ENCODE measurements at places on chromosomes 7 and 10.

GRCh38 chr10:26507441-26507840 is 69.3 kb downstream of the APBB1IP start:
- peaks cover 8% of the 10 kb centered on the region for H3K27me3 ChIP-seq
- no peak overlapping the region for H3K4me3 ChIP-seq
- H3K36me3 ChIP-seq, result no peaks in the 10 kb centered on the region
- no peaks in the 10 kb centered on the region for H3K4me1 ChIP-seq

DNA sequence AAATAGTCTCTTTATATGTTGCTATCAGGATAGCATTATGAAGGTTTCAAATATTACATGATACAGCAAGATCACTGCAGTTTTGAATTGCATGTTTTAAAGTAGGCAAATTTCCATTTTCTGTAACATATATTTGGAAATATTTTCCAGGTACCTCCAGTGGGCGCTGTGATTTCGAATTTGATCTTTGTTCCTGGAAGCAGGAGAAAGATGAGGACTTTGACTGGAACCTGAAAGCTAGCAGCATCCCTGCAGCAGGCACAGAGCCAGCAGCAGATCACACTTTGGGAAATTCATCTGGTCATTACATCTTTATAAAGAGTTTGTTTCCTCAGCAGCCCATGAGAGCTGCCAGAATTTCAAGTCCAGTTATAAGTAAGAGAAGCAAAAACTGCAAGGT is 299.0 kb downstream of the MALRD1 start:
- peak; percentile 10 for DNase-seq
- peaks cover 15% of the 10 kb centered on the region for H3K27me3 ChIP-seq
- no peak overlapping the region for H3K4me3 ChIP-seq
- H3K4me1 ChIP-seq, result no peaks in the 10 kb centered on the region

- peaks cover 24% of the 10 kb centered on the region for H3K4me1 ChIP-seq
- H3K27me3 ChIP-seq, result peaks cover 84% of the 10 kb centered on the region
- H3K27ac ChIP-seq, result no peak within 1 kb of the TSS
- H3K4me3 ChIP-seq, result peak within 1 kb of the TSS; percentile 80
- no peaks in the 10 kb centered on the region for H3K36me3 ChIP-seq
Observed at GRCh38 chr7:29806208-29806994, at the start of gene WIPF3. Gene WIPF3, plus strand, starts transcription at chr7:29806508. Its CDS starts 28,217 bp downstream, at chr7:29834725.

GRCh38 chr7:15560968-15561367 is 847 bp downstream of the AGMO start:
- H3K4me1 ChIP-seq, result peaks cover 36% of the 10 kb centered on the region
- H3K4me3 ChIP-seq, result no peak overlapping the region
- H3K27me3 ChIP-seq, result no peaks in the 10 kb centered on the region
- no peaks in the 10 kb centered on the region for H3K36me3 ChIP-seq
- DNase-seq, result no peak
- no peak overlapping the region for H3K27ac ChIP-seq

GRCh38 chr10:5477948-5478693 is 21.2 kb downstream of the CALML5 start:
- peaks cover 17% of the 10 kb centered on the region for H3K27me3 ChIP-seq
- H3K36me3 ChIP-seq, result no peaks in the 10 kb centered on the region
- peaks cover 21% of the 10 kb centered on the region for H3K4me1 ChIP-seq
- H3K27ac ChIP-seq, result no peak overlapping the region
- no peak overlapping the region for H3K4me3 ChIP-seq

- DNase-seq, result peak; percentile 30
- peaks cover 2% of the 10 kb centered on the region for H3K27me3 ChIP-seq
- H3K4me3 ChIP-seq, result no peak overlapping the region
- peaks cover 26% of the 10 kb centered on the region for H3K4me1 ChIP-seq
Observed at GRCh38 chr7:70797109-70797514, 334.8 kb upstream of the GALNT17 start.

DNA sequence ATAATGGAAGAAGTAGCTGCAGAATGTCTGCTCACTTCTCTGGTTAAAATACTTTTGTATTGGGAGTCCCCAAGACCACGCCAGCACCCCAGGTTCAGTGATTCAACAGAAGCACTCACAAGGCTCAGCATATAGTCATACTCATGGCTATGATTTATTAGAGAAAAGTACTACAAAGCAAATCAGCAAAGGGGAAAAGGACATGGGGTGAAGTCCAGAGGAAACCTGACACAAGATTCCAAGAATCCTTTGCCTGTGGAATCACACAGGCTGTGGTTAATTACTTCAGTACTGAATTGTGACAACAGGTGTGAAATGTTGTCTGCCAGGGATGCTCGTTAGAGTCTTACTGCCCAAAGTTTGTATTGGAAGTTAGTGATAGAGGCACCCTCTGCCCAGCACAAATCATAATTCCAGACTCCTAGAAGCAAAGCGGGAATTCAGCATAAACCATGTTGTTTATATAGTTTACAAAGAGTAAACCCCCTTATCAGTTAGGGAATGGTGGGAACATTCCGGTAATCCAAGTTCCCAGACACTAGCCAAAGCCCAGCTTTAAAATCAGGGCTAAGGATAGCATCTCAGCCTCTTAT is 79.4 kb downstream of the HYCC1 start:
- H3K36me3 ChIP-seq, result peaks cover 10% of the 10 kb centered on the region
- H3K27me3 ChIP-seq, result no peaks in the 10 kb centered on the region
- H3K27ac ChIP-seq, result peak overlapping the region; percentile 76
- no peak overlapping the region for H3K4me3 ChIP-seq
- no peak for DNase-seq
- peaks cover 6% of the 10 kb centered on the region for H3K4me1 ChIP-seq

DNA sequence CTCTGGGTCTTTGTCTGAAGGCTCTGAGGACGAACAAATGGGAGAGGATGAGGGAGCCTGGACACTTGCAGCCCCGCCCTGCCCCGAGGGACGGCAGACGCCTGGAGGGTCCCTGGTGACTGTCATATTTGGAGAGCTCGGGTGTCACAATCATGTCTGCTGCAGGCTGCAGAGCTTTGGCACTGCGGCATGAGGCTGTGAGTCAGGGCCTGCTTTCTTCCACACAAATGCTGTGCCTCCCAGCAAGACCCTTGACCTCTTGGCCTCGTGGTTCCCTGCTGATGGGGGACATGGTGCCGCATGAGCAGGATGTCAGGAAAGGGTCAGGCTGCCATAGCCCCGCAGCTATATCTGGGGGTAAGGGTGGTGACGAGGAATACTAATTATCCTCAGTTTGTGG is 64.9 kb upstream of the PPIF start:
- peaks cover 47% of the 10 kb centered on the region for H3K4me1 ChIP-seq
- H3K36me3 ChIP-seq, result peaks cover 49% of the 10 kb centered on the region
- H3K4me3 ChIP-seq, result no peak overlapping the region
- peak overlapping the region; percentile 74 for H3K27ac ChIP-seq
- DNase-seq, result peak; percentile 14
- peaks cover 6% of the 10 kb centered on the region for H3K27me3 ChIP-seq

DNA sequence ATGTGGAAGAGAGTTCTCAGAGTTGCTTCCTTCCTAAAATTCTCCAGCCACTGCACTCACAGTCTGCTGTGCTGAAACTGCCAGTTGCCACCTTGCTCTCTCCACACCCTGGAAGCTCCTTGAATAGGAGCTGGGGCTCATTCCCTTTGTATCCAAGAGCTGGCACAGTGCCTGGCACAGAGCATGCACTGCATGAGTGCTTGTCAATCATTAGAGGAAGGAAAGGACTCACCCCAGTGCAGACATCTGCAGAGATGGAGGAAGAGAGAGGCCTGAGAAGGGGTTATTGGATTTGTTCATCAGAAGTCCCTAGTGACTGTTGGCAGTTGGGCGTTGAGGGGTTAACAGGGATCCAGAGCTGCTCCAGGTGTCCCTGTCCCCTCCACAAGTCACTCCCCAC is 41.7 kb upstream of the DUSP5 start:
- H3K36me3 ChIP-seq, result no peaks in the 10 kb centered on the region
- DNase-seq, result no peak
- H3K4me3 ChIP-seq, result no peak overlapping the region
- H3K27me3 ChIP-seq, result peaks cover 11% of the 10 kb centered on the region
- H3K4me1 ChIP-seq, result peaks cover 58% of the 10 kb centered on the region

DNA sequence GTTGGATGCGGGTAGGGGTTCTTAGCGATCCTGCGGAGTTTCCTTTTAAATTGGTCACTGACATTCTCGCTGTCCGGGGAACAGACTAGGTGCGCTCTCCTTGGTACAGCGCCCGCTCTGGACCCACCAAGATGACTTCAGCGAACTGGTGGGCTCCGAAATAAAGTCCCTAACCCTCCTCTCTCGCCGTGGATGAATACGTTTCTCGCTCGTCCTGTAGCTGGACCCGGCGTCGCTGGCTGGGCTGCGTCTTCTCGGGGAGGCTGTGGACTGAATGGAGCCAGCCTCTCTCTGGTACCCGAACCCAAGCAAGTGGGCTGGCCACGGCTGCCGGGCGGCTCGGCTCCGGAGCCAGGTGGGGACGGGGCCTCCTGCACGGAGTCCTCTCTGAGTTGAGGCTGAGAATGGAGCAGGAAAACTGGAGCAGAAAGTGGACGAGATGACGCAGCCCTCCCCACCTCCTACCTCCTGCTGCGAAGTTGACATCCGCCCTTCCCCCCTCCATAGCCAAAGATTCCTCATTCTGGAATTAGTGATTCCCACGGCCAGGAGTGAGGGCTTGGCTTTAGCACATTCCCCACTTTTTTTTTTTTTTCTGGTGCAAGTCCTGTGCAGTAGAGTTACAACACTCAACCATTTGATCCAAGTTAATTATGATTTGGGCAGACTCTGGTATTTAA is 1.5 kb downstream of the UNC5B start:
- peaks cover 79% of the 10 kb centered on the region for H3K4me1 ChIP-seq
- peaks cover 35% of the 10 kb centered on the region for H3K27me3 ChIP-seq
- H3K4me3 ChIP-seq, result peak overlapping the region; percentile 86

DNA sequence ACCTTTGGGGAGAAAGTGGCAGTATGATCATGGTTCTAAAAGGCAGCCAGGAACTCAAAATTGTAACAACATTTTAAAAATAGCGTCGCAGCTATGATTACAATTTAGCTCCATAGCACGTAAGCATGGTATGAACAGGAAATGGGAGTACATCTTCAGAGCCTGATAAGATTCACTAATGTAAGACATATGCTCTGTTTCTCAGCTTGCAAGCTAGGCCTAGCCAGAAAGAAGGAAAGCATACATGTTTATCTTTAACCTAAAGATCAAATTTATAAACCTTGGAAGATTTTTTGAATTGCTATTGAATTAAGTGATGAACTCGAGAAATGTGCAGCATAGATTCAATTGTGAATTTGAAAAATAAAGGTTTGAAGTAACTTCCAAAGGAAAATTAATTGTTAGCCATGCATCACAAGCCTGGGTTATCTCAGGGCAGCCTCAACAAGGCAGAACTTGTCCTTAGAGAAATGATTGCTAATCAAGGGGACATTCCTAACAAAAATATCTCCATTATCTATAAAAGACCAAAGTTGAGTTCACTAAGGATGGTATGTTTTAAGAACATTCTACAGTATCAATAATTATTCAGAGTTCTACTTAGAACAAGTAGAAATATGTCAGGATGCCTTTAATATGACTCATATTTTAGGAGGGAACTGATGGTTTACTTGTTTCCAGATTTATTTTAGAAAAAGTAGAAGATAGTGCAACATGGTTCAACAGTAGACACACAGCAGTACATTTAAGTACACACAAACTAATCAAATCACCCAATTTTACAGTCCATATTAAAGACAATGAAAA is 38.8 kb upstream of the SEPTIN7 start:
- H3K36me3 ChIP-seq, result no peaks in the 10 kb centered on the region
- no peaks in the 10 kb centered on the region for H3K27me3 ChIP-seq
- no peak overlapping the region for H3K4me3 ChIP-seq
- no peak overlapping the region for H3K27ac ChIP-seq

GRCh38 chr10:96556003-96556402 is 30.8 kb downstream of the TM9SF3 start:
- DNase-seq, result no peak
- peaks cover 36% of the 10 kb centered on the region for H3K36me3 ChIP-seq
- H3K27ac ChIP-seq, result no peak overlapping the region
- no peaks in the 10 kb centered on the region for H3K27me3 ChIP-seq
- H3K4me1 ChIP-seq, result no peaks in the 10 kb centered on the region

DNA sequence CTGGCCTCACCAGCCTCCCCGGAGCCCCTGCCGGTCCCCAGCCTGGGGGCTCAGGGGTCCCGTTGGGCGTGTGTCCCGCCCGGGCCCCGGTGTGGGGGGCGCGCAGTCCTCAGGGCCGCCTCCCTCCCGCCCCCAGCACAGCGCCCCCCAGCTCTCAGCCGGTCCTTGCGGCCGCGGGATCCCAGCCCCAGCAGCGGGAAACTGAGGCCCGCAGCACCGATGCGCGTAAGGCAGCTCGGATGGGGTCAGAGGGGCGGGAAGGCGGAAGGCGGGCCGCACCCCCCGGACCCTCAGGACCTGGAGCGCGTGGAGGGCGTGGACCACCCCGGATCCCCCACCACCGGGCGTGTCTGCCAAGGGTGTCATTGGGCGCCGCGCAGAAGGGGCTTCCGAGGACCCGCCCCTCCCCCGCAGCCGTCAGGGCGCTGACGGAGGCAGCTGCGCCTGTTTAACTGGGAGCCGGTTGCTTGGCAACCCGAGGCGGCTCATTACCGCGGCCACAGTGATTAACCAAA is 14.9 kb downstream of the UNCX start:
- no peak overlapping the region for H3K4me3 ChIP-seq
- H3K4me1 ChIP-seq, result peaks cover 79% of the 10 kb centered on the region
- H3K27ac ChIP-seq, result no peak overlapping the region
- no peaks in the 10 kb centered on the region for H3K36me3 ChIP-seq

GRCh38 chr10:88833156-88833555 is 18.5 kb downstream of the ANKRD22 start:
- no peaks in the 10 kb centered on the region for H3K27me3 ChIP-seq
- DNase-seq, result no peak
- no peaks in the 10 kb centered on the region for H3K36me3 ChIP-seq
- no peak overlapping the region for H3K4me3 ChIP-seq
- H3K4me1 ChIP-seq, result no peaks in the 10 kb centered on the region
- H3K27ac ChIP-seq, result no peak overlapping the region

- no peak for DNase-seq
- no peaks in the 10 kb centered on the region for H3K36me3 ChIP-seq
- peaks cover 8% of the 10 kb centered on the region for H3K27me3 ChIP-seq
- no peaks in the 10 kb centered on the region for H3K4me1 ChIP-seq
- H3K27ac ChIP-seq, result no peak overlapping the region
- no peak overlapping the region for H3K4me3 ChIP-seq
Observed at GRCh38 chr7:116328161-116328560, 117.8 kb downstream of the TES start.

- peaks cover 3% of the 10 kb centered on the region for H3K4me1 ChIP-seq
- DNase-seq, result no peak
- H3K27me3 ChIP-seq, result peaks cover 3% of the 10 kb centered on the region
- no peak overlapping the region for H3K4me3 ChIP-seq
Observed at GRCh38 chr7:15168489-15168888, 265.9 kb upstream of the DGKB start.

- no peaks in the 10 kb centered on the region for H3K4me1 ChIP-seq
- no peaks in the 10 kb centered on the region for H3K27me3 ChIP-seq
- DNase-seq, result no peak
- H3K36me3 ChIP-seq, result no peaks in the 10 kb centered on the region
- no peak overlapping the region for H3K27ac ChIP-seq
Observed at GRCh38 chr7:152869677-152870051, 110.1 kb downstream of the ACTR3B start.

DNA sequence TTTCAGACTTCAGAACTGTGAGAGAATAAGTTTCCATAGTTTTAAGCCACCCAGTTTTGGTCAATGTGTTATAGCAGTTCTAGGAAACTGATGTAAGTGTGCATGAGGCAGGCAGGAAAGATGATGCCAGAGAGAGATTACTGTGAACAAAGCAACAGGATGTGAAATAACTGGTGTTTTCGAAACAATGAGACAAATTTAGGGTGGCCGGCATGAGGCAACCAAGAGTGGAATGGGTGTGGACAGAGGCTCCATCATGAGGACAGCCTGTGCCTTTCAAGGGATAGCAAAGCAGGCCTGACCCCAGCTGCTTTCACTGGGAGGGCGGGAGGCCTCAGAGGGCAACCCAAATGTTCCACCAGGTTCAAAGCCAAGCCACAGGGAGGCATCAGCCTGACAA is 67.3 kb upstream of the UCN3 start:
- no peaks in the 10 kb centered on the region for H3K27me3 ChIP-seq
- no peak for DNase-seq
- H3K36me3 ChIP-seq, result no peaks in the 10 kb centered on the region
- no peak overlapping the region for H3K4me3 ChIP-seq

Measured in nephron progenitor cell (in vitro differentiated cells).